T follicular helper cell (primary cell): ENCODE measurements at places on chromosomes 16 and 17.

DNA sequence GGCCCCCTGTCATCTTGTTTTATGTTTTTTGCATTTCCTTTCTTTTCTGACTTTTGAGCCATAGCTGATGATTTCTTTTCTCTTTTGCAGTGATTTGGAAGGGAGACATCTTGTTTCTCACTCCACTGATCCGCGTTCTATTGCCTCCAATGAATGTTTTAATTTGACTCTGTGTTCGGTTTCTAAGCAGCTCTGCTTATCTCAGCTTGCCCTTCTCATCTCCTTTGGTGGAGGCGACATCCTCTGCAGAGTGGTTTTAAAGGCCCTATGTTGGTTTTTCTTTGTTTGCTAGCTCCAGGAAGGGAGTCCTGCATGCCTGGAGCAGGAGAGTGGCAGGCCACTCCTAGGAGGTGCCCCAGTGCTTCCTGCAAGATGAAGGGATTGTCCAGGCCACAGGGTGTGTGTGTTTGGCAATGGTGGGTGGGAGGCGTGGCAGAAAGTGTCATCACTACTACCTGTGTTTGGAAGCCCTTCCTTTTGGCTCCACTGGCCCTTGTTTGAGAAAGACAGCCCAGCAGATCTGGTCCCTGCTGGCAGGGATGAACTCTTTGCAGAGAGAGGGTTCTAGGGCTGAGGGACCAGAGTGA lies 13.6 kb downstream of the SMPD3 start:
- DNase-seq = no peak

DNA sequence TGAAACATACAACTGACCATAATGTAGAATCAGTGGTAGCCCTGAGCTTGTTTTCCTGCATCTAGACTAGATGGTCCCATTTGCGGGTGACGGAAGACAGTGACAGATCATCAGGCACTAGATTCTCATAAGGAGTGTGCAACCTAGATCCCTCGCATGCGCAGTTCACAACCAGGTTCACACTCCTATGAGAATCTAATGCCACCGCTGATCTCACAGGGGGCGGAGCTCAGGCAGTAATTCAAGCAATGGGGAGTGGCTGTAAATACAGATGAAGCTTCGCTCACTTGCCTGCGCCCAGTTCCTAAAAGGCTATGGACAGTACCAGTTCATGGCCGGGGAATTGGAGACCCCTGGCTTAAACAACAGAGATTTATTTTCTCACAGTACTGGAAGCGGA lies 656.3 kb downstream of the HS3ST4 start:
- DNase-seq = no peak

DNA sequence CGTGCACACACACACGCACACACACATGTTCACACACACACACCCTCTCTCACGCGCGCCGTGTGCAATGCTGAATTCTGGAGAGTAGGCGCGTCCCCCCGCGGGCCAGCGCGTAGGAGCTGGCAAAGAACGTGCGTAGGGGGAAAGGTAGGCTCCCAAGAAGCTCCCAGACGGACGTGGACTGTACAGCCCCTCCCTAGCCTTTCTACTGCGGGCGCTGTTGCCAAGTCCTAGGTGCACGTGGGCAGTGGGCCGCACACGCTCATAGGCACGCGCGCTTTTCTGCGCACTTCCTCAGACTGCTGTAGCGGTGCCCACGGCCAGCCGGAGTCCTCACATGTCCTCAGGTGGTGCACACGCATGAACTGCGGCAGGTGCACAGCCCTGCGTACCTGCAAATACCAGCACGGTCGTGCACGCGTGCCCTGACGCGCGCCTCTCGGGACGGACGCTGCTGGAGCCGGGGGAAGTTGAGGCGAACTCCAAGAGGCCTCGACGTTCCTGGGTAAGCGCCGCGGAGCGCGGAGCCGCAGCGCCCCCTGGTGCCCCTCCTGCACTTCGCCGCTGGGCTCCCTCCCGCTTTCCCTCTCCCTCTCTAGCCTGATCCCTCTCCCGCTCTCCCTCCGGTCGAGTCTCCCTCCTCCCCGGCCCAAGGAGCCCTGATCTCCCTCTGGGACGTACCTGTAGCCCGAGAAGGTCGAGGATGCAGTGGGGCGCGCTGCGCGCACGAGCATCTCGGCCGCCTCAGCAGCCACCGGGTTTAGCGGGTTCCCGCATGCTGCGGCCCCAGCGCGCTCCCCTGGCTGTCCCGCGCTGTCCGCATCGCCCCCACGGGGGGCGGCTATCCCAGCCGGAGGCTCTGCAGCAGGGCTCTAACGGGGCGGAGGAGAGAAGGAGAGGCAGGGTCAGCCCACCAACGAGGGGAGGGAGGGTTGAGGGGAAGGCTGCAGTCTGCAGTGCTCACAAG lies 749 bp downstream of the GRIN2A start:
- DNase-seq = no peak

- no peak for DNase-seq
These were observed 157.0 kb downstream of the C16orf95 start for GRCh38 chr16:87160234-87160636.

DNA sequence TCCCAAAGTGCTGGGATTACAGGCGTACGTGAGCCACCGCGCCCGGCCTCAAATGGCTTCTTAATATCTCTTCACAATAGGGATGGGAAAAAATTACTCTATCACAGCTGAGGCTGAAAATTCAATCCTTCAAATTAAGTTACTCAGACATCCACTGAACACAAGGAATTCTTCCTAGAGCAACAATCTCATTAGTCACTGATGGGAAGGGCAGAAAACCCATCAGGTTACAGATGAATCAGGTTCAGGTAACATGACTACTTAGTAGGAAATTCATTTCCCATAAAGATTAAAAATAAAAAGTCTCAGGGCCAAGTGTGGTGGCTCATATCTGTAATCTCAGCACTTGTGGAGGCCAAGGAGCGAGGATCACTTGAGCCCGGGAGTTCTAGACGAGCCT lies 42.5 kb upstream of the ABR start:
- DNase-seq = no peak

DNA sequence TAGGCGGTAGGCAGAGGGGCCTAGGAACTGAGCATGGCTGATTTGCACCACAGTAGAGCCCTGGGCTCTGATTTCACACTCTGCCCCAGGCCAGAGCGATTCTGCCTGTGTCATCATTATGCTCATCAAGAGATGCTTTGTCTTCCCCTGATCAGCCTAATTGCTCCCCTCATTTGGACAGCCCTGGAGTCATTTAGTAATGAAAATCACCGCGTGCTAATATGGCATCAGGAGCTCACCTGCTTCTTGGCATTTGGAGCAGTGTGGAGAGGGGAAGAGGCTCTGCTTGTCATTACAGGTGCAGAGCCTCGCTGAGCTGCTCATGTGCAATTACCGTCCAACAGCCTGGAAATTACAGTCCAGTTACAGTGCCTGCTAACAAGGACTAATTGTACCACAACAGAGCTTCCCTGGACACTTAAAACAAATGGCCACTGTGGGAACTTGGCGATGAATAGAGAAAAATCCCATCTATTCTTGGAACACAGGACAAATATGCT lies 157.1 kb upstream of the WSCD1 start:
- DNase-seq = no peak
